ENCODE measurements at places on chromosomes 5 and 9.

GRCh38 chr5:78360674-78360923, 182 bp downstream of the SCAMP1 start:
- DNase-seq: no peak

DNA sequence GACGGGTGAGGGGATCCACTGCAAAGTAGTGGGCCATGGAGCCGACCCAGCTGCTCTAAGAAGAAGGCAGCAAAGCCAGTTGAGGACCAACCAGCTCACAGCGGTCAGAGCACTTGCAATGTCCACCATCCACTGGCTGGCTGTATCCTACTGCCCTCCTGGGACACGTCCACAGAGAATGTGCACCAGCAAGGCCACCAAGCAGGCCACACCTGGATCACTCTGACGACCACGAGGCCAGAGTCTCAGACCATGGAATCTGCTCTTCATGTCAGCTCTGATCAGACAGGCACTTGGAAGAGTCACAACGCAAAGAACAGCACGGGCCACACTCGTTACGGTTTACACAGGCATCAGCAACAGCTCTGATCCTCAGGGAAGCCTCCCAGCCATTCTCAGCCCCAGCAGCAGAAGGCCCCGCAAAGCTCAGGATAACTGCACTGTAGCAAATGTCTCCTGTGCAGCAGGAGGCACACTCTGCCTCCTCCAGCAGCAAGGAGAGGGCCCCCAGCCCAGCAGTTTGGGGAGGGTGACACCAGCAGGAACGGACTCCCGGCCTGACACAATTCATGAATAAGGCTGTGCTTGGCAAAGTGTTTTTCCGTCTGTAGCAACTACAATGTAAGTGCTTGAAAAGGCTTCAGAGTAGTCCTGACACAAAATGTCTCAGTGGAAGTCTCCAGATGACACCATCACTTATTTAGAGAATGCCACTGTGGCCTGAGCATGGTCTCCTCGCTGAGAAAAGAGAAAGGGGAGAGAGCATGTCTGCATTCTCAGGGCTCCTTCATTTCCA, 15.7 kb downstream of the SEMA4D start:
- no peak for DNase-seq

GRCh38 chr9:28847331-28847730, 1274.0 kb upstream of the C9orf72 start:
- no peak for DNase-seq

DNA sequence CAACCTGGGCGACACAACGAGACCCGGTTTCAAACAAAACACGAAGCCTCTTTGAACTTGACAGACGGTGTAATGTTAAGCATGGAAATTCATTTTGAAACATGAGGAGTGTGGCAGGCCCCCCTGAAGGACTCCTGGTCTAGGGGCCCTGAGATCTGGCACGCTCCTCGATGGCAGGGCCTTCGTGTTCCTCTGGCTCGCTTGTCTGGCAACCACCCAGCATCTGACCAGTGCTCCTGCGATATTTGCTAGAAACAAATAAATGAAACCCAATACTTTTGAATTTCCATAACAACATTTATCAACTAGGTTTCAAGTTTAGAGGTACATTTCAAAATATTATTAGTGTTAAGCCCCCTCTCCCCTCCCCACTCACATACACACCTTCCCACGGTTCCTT, 193.0 kb downstream of the ERCC6L2 start:
- DNase-seq: no peak

DNA sequence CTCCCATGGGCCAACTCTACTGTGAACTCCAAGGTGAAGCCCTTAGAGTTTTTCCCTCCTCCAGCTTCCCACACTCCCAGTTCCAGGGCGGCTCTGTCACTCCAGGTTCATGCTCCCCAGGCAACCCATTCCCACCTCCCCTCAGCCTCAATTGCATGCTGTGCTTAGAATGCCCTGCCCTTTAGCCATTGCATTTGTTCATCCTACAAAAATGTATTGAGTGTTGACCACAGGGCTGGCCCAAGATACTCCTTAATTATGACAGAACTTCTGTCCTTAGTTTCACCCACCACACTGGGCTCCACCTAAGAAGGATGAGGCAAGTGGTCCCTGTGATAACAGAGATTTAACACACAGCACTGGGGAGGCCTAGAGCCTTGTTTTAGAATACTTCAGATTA, 236.1 kb downstream of the ADAMTSL1 start:
- DNase-seq: no peak

GRCh38 chr9:74765481-74765971, 122.2 kb downstream of the TRPM6 start:
- no peak for DNase-seq

DNA sequence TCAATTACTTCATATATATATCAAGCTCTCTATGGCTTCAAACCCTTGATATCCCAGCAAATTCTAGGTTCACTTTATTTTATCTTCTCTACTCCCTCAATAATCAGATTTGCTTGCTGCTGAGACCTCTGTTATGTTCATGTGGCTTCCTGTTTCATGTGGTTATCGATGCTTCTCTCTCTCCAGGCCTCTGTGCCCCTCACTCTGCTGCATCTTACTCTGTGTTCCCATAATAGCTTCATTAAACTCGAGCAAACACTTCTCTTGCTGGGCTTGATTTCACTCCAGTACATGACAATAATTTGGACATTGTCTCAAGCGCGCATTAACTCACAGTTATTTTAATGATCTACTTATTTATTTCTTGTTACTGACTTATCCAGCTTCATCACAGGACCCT, 798.8 kb downstream of the CDH9 start:
- DNase-seq: no peak

DNA sequence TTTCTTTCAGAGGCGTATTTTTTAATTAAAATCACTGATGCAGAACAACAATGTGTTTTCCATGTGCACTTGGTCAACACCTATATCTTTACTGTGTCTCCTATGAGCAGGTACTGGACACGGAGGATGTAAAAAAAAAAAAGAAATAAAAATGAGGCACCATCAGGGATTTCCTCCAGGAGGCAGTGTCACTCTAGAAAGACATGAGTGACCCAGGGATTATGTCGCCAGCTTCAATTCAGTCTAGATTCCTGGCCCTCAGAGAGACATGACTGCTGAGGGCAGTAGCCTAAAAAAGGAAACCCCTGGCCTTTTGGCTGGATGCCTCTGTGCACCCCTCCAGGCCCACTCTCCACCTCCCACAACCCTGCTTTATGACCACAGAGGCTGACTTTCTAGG, 18.3 kb upstream of the IL33 start:
- DNase-seq: no peak

DNA sequence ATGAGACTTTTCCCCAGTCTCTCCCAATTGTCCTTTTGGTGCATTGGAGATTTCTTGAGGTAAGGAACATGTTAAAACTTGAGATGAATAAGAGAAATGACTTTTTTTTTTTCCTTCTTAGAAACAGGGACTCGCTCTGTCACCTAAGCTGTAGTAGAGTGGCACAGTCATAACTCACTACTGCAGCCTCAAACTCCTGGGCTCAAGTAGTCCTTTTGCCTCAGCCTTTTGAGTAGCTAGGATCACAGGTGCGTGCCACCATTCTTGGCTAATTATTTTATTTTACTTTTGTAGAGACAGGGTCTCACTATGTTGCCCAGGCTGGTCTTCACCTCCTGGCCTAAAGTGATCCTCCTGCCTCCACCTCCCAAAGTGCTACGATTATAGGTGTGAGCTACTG, 25.9 kb downstream of the CDC42SE2 start:
- no peak for DNase-seq

DNA sequence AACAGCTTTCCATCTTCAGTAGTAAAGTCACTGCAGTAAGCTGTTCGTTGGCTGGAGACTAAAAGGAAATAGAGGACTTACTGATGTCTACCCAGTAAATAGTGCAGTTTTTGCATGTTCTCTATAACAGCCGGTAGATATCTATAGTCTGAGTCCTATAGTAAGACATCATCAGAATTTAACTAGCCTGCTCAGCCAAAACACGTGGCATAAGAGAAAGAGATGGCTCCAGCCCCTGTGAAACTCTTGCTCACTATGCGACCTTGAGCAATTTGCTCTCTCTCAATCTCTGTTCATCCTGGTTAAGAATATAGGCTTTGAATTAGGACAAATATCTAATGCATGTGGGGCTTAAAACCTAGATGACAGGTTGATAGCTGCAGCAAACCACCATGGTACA, 201.6 kb upstream of the PAPPA start:
- DNase-seq: no peak

DNA sequence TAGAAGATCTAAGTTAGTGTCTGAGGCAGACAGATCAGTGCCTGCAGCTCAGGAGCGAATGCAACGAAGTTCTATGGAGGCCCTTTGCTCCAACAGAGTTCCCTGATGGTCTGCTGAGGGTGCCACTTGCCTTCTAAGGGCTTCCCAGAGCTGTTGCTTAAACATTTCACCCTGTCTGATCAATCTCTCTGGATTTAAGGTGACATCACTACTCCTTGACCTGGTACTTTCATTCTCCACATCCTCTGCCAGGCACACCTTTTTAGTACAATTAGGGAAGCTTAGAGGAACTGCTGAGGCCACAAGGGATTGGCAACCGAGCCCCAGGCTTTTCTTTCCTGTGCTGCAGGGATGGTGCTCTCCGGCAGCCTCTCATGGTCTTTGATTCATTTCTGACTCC, 94.2 kb upstream of the IFNK start:
- DNase-seq: no peak

DNA sequence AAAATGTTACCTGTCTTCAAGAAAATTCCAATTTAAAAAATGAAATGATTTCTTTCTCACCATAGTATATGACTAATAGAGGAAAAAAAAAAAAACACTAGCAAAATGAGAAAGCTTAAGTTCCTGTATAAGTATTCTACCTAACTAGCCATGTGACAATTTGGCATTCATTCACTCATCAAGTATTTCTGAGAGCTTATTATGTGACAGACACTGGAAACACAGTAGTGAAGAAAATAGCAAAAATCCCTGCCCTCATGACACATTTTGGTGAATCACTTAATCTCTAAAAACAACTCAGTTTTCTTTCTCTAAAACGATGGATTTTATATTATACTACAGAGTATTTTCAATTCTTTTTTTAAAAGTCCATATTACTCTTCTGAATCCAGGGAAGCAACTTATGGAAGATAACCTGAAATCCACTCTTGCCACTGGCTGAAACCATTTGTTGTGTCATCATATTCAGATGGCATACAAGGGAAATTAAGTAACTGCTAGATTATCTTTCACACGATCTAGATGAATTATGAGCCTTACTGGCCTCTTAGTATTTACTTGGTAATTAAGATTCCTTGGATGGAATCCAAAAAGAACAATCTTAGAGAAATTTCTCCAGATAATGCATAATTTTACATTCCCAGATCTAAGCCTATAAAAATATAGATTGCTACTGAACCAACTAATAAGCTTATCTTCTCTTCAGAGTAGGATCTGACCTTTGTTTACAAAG, 5.5 kb downstream of the PTBP3 start:
- no peak for DNase-seq

DNA sequence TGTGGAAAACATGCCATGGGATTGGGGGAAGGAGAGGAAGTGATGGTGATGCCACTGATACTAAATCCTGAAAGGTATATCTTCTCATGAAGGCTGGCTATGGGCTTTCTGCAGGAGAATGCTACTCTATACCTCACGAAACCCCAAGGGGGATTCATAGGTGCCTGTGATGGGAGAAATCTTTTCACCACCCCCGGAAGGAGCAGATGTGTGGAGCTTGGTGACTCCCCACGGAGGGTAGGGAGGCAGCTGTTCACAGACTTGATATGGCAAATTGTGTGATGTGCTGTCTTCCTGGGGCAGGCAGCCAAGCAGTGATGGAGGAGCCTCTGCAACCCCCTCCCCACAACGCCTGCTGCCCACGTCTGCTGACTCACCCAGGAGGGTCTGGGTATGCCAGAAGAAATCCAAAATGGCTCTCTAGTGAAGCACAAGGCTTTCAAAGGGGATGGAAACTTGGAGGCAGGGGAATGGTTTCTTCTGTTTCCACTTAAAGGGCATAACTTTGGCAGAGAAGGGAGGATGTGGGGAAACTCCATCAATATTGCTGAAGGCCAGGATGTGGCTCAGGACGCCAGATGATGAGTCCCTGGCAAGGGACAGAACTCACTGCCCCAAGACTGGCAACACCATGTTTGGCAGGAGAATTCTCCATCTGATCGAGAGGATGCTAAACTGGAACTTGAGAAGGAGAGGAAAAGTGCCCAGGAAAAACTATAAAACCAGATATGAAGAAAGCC, 188.3 kb downstream of the GABBR2 start:
- no peak for DNase-seq

DNA sequence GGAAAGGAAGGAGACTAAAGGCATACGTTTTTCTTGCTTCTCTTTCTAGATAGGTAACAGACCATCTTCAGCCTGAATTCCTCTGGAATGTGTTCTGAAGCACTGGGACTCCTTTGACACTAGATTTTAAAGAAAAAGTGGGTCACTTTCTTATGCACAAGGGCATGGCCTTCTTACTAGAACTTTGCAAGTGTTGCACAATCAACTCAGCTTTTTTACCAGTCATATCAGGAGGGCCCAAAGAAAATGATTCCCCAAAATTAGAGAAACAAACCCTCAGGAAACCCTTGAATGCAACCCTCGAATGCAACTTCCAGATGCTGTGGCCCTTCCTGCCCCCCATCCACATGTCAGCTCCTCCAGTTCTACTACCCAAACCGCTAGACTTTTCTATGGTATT, 93.9 kb downstream of the YTHDC2 start:
- DNase-seq: no peak
